NCI-H2029 treated with DMSO at 0.1 percent for 48 hours (cell line): ENCODE measurements at places on chromosomes 7 and 10.

DNA sequence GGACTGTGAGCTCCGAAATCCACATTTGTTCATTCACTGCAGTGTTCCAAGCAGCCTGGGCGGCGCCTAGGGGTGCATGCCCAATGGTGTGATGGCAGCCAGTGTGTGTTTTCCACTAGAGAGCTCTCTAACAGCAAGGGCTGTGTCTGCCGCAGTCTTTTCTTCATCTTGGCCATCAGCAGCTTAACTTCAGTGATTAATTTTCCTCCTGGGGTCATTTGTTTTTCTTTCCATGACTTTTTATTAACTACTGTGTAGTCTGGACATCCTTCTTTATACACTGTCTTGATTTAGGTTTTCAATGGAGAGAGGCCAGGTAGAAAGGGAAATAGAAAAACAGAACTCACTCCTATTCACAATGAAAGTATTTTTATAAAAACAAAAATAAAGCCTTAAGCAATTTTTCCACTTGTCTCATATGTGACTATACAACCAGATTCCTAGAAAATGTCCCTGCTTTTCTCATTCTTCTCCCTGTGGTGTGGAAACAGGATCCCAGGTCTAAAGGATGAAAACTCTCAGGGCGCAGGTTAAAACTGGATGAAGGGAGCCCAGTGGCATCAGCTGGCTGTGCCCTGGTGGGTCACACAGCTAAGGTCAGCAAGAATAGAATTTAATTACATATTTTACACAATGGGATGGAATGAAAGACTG, 176.8 kb downstream of the PKD1L1 start:
- DNase-seq = no peak

DNA sequence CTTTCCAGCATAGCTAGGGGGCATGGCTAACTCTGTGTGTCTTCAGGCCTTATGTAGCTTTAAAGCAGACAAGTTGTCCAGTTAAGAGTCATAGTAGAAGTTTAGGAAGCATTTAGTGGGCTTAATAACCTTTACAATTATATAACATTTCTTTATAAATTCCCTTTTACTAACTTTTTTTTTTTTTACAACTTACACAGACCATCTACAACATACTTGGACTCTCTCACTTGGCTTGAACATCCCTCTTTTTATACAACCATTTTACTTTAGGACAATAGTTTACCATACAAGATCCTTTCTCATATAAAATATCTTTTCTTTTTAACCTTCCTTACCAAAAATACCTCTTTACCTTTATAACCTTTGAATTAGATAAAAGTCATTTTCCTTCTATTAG, 26.3 kb downstream of the SP4 start:
- DNase-seq = no peak

DNA sequence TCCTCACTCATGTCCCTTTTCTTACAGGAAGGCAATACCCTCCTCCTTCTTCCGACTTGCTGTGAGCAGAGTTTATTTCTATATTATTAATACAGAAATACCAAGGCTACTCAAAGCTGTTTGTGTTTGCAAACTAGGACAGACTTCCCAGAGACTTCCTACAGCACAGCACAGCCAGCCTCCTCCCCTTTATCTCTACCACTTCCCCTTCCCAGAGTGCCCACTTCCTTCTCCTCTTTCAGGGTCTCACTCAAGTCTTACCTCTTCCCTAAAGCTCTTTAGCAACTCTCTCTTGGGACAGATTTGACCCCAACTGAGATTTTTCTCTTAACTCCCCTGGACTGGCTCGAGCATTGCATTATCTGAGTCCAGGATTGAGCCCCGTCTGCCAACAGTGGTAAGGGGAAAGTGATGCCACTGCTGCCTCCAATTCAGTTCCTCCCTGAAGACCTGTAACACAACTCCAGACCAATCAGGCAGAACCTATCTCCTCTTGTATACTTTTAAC, 5.5 kb upstream of the LRGUK start:
- DNase-seq = no peak

GRCh38 chr7:36084485-36085091, 68.5 kb upstream of the EEPD1 start:
- no peak for DNase-seq

GRCh38 chr10:110788620-110789385, 82.9 kb upstream of the PDCD4 start:
- DNase-seq = no peak

DNA sequence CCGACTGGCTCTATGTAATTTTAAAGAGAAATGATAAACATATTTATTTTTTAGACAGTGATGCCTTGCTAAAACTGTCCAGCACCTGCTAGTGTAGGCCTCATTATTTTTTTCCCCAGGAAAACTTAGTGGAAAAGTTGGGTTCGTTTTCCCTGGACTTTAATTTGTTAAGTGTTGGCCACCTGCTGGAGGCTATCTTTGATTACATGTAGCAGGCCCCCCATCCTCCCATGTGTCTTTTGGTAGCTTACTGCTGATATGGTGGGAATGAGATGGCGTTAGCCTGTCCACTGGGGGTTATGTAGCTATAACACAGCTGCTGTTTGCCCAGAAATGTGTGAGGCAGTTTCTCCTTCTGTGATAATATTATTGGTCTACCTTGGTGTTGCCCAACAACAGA, 265.0 kb downstream of the SORCS3 start:
- DNase-seq = no peak

DNA sequence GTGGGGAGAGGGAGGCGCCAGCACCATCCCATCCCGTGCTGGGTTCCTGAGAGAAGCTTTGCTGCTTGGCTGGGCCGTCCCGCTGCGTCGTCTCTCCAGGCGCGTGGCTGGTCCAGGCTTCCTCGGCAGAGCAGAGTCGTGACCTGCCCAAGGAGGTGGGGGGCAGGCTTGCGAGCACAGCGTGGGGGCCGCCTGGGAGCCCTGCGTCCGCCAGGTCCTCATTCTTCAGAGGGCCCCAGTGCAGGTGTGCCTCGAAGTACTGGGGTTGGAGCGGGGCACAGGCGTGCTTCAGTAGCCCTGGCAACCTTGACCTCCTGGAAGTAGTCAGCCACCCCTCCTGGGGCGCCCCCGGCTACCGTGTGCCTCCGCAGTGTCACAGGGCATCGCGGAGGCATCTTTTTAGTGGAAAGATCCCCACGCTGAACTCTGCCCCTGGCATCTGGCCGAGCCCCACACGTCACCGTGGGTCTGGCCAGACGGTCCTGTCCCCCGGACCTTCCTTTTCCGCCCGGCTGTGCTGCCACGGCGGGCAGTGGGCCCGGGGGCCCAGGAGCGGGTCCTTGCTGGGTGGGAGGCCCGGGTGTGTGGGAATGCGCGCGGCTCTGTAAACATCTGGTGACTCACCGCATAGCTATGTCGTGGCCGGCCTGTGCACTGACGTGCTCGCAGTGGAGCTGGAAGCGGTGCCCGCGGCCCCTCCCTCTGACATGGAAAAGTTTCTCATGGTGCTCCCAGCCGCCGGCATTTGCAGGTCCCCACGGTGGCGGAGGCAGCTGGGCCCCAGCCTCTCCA, 6.4 kb downstream of the MAFK start:
- DNase-seq = no peak

DNA sequence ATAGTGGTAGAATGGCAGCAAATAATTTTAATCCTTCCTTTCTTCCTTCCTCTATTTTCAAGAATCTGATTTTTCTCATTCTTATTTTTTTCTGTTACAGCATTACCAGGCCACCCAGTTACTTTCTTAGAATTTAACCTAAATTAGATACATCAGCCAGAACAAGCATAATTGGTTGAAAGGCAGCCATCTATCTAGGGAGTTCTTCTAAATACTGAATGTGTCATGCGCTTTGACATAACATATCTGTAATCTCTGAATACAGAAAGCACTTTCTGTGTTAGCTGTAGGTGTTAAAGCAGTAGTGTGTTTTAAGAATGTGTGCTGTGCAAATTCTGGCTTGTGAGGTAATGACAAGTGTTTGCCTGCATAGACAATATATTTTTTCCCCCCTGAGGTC, 97.3 kb downstream of the BTRC start:
- DNase-seq = no peak

- DNase-seq = no peak
These were observed 180.6 kb downstream of the LRMDA start for GRCh38 chr10:75611993-75612372.

- no peak for DNase-seq
These were observed 138.1 kb downstream of the MACC1 start for GRCh38 chr7:20079080-20079479.

GRCh38 chr7:140605337-140605736, 35.3 kb downstream of the DENND2A start:
- no peak for DNase-seq

- no peak for DNase-seq
These were observed 182.6 kb upstream of the FAM3C start for GRCh38 chr7:121578669-121579068.

DNA sequence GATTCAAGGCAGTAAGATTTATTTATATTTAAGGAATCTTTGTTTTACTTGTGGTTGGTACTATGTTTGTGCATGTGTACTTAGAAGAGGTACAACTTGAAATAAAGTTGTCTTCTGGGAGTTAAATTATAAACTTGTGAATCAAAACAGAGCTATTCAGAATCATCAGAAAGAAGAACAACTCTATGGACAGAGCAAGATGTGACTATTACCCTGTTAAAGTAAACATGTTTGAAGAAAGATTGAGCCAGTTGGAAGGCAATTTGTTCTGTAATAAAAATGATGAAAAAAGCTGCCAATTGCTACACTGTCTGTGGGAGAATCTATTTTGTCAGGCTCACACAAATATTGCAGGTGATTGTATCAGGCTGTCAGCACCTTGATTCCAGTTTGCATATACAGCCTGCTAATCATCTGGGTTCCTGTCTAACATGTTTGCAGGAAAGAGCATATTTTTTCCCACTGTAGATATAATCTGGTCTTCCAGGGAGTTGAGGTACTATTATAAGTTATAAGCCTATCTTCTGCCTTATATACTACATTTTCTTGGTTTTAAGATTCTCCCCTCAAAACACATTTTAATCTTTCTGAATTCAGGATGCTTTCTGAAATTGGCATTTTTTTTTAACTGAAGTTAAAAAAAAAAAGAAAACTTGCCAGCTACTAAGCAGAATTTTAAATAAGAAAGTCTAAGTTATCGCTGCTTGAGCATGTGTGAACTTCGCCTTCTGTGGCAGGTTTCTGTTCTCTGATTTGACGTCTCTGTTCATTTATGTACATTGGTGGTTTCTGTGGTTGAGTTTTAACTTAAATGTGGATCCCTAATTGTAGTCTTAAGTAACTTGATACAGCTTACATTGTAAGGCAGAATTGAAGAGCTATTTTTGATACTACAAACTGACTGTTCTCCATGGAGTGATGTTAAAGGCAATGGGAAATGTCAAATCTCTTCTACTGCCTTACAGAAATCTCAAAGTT, 46.0 kb downstream of the ZNRF2 start:
- DNase-seq = no peak

- DNase-seq = no peak
These were observed 392.5 kb downstream of the RPS24 start for GRCh38 chr10:78426181-78426580.

- no peak for DNase-seq
These were observed 50.6 kb downstream of the ADAMTS14 start for GRCh38 chr10:70722820-70723424.

DNA sequence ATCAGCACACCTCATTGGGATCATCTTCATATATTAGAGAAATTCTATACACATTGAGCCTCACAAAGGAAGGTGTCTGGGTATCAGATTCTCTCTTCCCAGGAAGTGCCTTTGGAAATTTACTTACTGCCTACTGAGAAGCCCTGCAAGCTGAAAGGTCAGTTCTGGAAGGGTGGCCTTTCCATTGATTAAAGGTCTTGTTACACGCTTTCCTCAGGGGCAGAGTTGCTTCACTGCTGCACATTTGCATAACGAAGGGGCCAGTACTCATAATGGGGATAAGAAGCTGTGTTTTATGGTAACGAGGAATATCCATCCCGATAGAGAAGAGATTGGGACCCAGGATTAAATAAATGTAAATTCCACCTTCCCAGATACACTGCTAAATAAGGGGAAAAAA, 19.4 kb upstream of the IL15RA start:
- no peak for DNase-seq

DNA sequence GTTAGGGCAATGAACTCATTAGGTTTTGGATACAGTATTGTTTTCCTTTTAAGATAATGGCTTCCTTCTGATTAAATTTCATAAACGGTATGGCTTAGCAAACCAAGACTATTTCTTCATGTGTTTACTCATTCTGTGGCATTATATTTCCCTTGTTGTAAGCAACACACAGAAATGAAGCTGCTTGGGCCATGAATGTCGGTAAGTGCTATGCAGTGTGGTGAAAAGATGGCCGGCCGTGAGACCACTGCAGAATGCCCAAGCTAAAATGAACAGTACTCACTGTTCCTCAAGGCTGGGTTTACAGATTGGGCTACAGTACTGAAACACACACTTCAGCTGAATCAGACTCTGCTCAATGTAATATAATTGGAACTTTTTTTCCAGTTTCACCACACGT, 8.1 kb downstream of the APBB1IP start:
- DNase-seq = no peak

DNA sequence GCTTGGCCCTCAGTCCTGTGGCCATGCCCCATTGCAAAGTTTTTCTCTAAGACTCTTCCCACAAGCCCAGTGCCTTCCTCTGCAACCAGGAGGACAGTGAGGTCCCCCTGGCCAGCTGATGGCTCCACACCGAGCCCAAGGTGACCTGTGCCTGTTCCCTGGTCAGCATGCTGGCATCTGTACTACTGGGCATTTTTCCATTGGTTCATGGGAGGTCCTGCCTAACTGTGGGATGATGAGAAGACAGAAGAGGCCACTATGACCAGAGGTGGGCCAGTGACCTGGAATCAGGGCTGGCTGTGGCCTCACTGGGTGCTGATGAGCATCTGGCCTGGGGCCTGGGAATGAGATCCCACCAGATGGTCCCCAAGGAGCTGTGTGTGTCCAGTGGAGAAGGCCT, 20.2 kb downstream of the CALML3 start:
- no peak for DNase-seq

DNA sequence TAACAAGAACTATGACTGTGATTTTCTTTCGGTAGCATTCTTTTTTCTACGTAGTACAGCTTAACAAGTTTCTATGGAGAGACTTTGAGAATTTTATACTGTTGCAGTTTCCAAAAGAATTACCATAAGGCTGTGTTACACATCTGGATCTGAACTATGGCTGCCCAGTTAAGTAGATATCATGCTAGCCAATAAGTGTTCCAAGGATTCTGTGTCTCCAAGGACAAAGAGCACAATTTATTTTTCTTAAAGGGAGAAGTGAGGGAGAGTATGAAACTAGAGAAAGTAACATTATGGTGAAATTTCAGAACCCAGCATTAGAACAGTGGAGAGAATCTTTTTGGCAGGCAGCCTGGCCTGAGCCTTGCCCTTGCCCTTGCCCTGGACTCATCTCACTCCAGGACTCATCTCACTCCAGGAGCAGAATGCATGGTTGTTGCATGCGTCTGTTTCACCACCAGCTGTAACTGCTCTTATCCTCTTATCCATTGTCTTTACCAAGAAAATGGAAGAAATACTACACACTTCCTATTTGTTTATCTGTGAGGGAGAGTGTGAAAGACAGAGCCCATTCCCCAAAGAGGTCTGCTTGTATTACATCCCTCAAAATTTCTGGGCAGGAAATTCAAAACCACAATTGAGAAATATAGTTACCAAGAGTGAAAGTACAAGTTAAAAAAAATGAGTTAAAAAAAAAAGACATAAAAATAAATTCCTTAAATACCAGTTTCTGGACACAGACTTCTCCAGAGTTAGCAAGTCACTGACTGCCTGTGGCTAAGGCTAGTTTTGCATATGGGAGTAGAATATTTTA, 1067.5 kb downstream of the NRG3 start:
- no peak for DNase-seq

- DNase-seq = peak; percentile 24
These were observed 12.5 kb downstream of the COL13A1 start for GRCh38 chr10:69814251-69814650.

GRCh38 chr7:69596723-69597277, 1.5 kb upstream of the AUTS2 start:
- no peak for DNase-seq

- DNase-seq = no peak
These were observed at the start of gene GIMAP2 for GRCh38 chr7:150685219-150686029. TSS of gene GIMAP2 (plus strand) at chr7:150685706. CDS start at chr7:150687060, 1,354 bp downstream.
